Activated CD4-positive, alpha-beta memory T cell treated with anti-CD3 and anti-CD28 coated beads for 36 hours (primary cell): ENCODE measurements at places on chromosomes 6 and 20.

DNA sequence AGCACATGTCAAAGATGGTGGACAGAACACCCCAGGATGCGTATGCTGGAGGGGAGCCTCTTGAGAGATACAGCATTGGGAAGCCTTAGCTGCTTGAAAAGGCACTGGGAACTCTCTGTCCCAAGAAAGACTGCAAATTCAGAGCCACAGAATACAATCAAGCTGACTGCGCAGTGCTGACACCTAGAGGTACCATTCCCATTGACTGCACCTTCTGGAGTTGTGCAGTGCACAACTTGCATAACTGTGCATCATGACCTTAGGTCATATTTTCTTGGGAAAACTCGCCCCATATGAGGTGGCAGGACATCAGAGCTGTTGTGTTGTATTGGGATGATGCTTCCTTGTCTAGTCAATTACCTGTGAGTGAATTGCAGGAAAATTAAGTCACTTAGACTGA, 646.5 kb upstream of the NOX3 start:
- no peak for DNase-seq

GRCh38 chr6:136863752-136864151, 41.4 kb downstream of the PEX7 start:
- no peak for DNase-seq

DNA sequence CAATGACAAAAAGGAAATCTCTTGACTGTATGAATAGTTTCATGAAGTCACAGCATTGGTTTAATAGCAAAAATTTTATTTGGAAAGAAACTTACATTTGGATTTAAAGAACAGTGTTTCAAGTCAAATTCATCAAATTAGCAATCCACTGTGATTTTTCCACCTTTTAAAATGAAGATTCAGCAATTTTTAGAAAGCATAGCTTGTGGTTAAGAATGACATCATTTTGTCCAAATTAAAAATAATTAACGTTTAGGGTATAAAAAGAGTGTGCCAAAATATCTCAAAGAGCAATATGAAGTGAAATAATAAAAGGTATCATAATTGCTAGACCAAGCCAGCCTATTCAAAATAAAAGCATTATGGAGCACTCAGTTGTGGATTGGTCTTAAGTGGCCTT, 114.6 kb downstream of the PAX1 start:
- no peak for DNase-seq

- no peak for DNase-seq
Observed at GRCh38 chr6:149933036-149933435, 8.8 kb upstream of the ULBP2 start.

DNA sequence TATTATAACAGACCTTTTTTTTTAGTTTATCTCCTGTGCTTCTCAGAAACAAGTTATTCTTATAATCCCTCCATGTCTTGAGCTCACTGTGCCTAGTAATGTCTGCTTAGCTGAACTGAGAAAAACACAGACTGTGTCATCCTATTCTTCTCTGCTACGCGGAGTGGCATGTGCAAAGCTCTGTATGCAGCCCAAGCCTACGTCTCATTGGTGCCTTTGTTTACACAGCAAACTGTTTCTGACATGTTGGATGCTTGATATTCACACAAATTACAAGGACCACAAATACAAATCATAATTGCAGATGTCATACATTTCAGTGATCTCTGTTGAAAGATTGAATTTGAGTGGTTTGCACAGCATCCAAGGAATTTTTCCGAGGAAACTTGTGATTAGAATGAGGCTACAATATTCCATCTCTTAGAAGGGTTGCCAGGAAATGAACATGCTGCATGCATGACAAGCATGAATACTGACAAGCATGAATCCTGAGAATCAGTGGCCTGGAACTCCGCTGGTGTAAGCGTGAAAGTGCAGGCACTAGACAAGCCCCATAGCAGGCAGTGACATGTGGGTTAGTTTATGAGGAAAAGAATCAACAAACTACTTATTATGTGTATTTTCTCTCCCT, 128.4 kb upstream of the SGK1 start:
- DNase-seq = no peak

GRCh38 chr20:40651151-40651550, 37.9 kb downstream of the MAFB start:
- no peak for DNase-seq

GRCh38 chr6:14641423-14642135, 524.0 kb downstream of the CD83 start:
- DNase-seq = no peak

- no peak for DNase-seq
Observed at GRCh38 chr6:109332748-109333147, 49.5 kb downstream of the CD164 start.

- no peak for DNase-seq
Observed at GRCh38 chr6:83466328-83466727, 35.5 kb upstream of the ME1 start.

- no peak for DNase-seq
Observed at GRCh38 chr6:23245572-23245971, 676.2 kb downstream of the HDGFL1 start.

- DNase-seq = no peak
Observed at GRCh38 chr6:163356324-163356723, 58.2 kb upstream of the QKI start.

DNA sequence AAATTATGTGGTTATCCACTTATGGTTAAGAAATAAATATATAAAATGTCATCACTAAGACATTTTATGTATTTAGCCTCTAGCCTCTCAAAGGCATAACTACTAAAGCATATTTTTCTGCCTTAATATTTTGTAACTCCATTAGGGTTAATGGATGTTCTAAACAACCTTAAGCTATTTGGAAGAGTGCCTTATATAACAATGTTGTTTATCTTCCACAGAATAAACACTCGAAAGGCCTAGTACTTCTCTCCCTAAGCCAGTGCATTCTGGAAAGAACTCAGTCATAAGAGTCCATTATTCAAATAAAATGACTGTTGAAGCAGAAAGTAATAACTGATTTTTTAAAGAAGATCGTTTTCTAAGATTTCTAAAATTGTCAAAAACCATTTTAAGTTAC, 15.0 kb upstream of the PRIM2 start:
- DNase-seq = no peak

GRCh38 chr20:35345189-35345588, 53.0 kb upstream of the FAM83C start:
- DNase-seq = peak; percentile 20

DNA sequence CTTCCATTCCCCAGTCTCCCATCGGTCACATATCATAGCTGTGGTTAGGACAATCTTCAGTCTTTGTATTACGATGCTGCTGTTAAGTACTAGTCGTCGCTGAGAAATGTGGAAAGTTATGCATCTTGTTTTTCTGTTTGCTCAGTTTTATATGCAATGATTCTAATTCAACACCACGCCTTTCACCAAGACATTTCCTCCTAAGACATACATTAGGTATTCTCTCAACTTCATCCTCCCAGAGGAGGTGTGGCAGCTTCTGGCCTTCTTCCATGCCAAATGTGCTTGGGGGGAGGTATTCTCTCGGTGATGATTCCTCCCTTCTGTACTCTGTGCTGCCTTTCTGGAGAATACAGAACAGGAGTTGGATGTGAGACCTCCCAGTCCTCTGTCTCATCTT, 66.1 kb downstream of the B4GALT5 start:
- no peak for DNase-seq

DNA sequence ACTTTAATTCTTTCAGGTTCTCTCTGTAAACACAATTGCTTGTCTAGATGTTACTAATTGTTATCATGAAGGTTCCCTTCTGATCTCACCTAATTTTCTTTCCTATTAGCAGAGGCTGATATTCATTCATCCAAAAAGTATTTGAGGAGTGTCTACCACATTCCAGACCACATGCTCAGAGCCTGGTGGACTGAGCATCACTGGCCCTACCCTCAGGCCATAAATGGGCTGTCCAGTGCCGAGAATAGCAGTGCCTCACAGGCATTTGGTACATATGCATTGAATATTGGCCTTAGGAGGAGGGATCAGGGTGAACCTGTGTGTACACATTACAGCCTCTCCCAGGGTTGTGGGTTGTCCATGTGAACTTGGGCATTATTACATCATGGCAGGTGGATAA, 40.4 kb upstream of the PRELID3B start:
- no peak for DNase-seq

- DNase-seq = no peak
Observed at GRCh38 chr6:40298207-40298606, 289.0 kb downstream of the LRFN2 start.

DNA sequence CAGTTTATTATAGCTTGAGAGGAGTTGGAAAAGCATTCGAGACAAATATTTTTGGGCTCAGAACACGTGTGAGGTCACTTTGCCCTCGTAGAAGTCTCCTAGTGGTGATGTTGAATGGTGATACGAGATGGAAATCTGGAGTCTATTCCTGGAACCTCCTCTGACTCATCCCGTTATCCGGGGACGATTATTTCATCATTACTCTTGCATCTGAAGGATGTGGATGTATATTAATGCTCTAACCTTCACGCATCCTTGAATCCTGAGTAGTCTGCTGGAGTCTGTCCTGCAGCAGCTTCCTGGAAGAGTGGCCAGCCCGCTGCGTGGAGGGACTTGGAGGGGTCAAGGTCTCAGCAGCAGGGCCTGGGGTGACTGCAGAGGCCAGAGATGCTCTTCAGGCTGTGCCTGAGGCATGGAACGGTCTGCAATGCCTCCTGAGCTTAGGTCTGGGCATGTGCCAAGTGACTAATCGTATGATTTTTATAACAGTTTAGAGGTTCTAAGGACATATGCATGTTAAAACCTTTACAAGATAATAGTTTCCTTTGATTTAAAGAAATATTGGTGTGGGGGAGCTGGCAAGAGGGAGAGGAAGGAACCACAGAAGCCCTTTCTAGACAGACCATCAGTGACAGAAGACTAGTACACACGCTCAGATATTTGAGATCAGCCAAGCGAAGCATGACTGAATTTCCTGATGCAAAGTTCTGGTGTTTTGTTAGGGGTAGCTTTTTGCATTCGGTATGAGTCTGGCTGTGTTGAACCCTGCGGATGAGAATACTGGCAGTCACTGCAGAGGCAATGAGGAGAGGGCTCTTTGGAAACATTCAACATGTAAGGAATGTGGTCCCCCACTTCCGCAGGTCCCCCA, 400.2 kb downstream of the QKI start:
- no peak for DNase-seq

DNA sequence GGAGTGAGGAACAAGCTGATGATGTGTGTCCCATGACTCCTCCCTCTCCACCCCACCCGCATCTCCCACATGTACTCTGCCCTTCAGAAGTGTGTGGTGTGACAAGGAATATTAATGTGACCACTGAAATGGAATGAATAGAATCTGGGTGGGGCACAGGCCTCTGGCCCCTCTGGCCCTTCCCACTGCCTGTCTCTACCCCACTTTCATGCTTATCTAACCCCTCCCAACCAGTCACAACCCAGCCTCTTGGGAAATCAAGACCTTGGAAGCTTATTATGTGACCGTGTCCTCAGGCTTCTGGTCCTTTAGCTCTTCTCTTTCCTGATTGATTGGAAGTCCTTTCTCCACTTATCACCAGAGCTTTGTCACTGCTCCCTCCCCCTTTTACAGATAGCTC, 312.2 kb upstream of the SOX4 start:
- DNase-seq = no peak

DNA sequence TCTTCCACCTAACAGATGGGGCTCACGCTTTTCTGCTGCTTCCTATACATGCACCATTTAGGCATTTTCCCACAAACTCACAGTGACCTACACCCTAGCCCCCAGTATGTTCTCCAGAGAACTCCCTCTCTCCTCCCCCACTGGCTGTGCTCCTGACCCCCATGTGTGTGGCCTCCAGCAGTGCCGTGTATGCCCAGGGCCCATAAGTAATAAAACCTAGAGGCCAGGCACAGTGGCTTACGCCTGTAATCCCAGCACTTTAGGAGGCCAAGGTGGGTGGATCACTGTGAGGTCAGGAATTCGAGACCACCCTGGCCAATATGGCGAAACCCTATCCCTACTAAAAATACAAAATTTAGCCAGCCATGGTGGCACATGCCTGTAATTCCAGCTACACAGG, 54.7 kb upstream of the NXT1 start:
- no peak for DNase-seq
